NCI-H1436 treated with DMSO at 0.1 percent for 48 hours (cell line): ENCODE measurements at places on chromosomes 3 and 15.

GRCh38 chr3:70471464-70472342 lies 159.3 kb upstream of the MDFIC2 start:
- no peak for DNase-seq

GRCh38 chr3:39809181-39809994 lies at the start of gene MYRIP:
TSS of gene MYRIP (plus strand) at chr3:39809609. CDS start at chr3:39900817, 91,208 bp downstream.
- DNase-seq: no peak

DNA sequence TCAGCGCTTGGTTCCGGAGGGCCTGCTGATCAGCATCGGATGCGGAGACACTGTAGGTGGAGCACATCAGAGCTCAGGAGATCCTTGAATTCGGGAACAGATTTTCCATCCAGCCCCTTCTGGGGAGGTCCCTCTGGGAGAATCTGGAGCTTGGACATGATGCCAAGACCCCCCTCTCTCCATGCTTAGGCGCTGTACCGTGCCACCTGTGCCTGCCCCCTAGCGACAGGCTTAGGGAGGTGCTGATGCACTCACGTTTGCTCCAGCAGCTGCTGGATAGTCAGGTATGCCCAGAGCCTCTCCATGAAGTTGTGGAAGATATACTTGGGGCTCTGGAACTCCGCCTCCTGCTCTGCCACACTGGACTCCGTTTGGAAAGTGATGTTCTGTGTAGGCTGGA lies 9.7 kb downstream of the ITIH4 start:
- no peak for DNase-seq

GRCh38 chr3:186060222-186060621 lies 48.7 kb downstream of the ETV5 start:
- DNase-seq: no peak

DNA sequence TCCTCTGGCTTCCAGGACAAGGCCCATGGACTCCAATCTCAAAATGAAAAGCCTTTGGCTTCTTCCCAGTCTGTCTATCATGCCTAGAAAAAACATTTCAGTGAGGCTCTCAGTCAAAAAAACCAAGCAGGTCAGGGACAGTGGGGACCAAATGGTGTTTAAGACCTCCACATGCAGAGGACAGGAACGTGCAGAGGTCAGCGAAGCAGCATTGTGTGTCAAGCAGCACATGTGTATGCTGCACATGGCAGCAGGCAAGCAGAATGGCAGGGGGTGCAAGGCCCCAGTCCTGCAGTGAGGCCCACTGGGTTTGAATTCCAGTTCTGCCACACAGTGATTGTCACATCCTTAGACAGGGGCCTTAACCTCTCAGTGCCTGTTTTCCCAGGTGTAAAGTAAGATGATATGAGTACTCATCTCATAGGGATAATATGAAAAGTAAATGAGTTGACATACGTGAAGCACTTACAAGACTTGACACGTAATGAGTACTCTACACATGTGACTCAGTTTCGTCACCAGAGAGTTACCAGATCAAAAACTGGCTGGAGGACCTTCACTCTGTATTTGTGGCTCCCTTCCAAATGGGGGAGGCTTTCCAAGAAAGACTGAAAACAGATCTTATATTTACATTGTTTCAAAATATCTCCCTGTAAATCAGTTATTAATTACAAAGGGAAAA lies 11.2 kb downstream of the STIMATE start:
- DNase-seq: no peak

GRCh38 chr15:50810128-50810527 lies 44.6 kb upstream of the SPPL2A start:
- DNase-seq: no peak

GRCh38 chr3:142896201-142896755 lies 7.4 kb upstream of the PCOLCE2 start:
- DNase-seq: no peak

GRCh38 chr15:77001351-77001750 lies 6.4 kb downstream of the PSTPIP1 start:
- no peak for DNase-seq

- DNase-seq: no peak
Measured at GRCh38 chr3:74001436-74001835, 376.7 kb upstream of the PDZRN3 start.

DNA sequence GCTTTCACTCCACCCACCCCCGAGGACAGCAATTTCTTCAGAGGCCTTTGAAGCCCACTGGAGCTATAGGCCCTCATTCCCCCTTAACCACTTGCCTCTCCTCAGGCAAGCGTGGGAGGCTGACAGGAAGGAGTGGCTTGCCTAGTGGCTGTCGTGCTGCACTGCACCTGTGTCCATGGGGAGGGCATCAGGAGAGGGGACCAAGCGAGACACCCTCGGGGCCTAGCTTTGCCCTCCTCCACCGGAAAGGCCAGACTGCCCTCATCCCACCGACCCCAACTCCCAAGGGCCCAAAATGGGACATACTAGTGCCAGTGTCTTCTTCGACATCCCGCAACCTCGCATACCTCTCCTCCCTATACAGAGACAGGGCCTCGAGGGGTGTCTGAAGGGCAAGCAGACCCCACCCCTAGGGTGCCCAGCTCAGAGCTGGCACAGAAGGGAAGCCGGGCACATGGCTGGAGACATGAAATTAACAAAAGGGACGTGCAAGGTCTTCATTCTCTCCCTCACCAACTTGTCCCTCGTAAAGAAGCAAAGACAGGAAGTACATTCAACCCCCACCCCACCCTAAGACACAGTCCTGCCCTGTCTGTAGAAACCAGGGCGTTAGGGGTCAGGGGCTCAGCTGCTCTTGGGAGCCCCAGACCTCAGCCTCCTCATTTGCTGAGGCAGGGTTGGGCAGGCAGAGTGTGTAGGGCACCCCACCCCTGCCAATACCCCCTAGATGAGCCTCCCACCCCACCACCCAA lies 24.3 kb downstream of the VIPR1 start:
- DNase-seq: no peak

GRCh38 chr3:9146367-9147071 lies 102.9 kb downstream of the SRGAP3 start:
- DNase-seq: no peak

DNA sequence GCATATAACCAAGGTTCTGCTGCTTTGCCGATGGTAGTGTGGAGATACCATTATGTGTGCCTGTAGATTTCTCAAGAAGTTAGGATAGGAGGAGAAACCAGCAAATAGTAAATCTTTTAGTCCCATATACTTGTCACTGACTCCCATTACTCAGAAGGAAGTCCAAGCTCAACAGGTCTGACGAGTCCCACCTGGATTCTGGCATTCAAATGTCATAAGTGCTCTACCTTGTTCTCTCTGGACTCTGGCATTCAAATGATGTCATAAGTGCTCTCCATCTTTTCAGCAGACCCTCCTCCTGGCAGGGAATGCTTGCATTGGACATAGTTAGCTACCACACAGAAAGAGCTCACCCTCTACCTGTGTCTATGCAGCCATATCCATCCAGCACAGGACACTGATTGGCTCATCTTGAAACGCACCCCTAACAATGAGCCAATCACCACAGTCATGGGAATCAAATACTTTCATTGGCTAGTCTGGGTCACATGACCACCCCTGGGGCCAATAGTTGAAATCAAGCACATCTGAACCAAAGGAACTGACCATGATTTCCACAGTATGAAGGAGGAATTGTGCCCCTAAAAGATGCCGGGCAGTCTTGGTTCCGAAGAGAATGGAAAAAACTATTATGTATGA lies 205.0 kb upstream of the ADAMTS9 start:
- no peak for DNase-seq

DNA sequence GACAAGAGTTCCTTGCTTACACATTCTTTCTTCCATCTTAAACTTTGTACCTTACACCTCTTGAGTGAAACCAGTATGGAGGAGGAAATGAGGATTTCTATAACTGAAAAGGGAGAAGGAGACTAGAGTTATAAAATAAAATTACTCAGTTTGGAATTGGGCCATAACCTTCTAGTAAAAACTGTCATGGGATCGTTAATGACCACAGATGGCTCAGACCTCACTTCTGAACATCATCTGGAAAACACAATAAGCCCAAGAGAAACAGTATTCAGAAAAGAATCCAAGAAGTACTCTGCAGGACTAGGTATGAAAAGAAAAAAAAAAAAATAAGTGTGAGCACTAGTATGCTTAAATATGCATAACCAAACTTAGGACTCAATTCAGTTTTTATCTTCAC lies 12.1 kb downstream of the GAP43 start:
- no peak for DNase-seq

GRCh38 chr15:40543631-40544294 lies 21.1 kb downstream of the CCDC32 start:
- DNase-seq: no peak

DNA sequence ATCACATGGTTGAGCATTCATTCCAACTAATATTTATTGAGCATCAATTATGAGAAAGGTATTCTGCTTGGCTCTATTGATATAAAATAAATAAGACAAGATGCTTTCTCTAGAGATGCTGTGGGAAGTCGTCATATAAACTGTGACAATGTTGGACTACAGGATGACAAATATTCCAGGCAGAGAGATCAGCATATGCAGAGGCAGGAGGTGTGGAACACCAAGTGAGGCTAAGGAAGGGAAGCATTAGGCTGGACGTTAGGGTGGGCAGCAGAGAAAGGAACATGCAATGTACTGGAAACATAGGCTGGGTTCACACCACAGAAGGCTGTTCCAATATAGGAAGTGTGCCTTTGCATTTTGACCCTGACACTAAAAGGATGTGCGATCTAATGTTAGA lies 38.6 kb downstream of the CD200 start:
- no peak for DNase-seq

GRCh38 chr3:46462111-46462510 lies 2.6 kb downstream of the LTF start:
- DNase-seq: no peak

- no peak for DNase-seq
Measured at GRCh38 chr15:86295511-86295910, 215.8 kb downstream of the AGBL1 start.

DNA sequence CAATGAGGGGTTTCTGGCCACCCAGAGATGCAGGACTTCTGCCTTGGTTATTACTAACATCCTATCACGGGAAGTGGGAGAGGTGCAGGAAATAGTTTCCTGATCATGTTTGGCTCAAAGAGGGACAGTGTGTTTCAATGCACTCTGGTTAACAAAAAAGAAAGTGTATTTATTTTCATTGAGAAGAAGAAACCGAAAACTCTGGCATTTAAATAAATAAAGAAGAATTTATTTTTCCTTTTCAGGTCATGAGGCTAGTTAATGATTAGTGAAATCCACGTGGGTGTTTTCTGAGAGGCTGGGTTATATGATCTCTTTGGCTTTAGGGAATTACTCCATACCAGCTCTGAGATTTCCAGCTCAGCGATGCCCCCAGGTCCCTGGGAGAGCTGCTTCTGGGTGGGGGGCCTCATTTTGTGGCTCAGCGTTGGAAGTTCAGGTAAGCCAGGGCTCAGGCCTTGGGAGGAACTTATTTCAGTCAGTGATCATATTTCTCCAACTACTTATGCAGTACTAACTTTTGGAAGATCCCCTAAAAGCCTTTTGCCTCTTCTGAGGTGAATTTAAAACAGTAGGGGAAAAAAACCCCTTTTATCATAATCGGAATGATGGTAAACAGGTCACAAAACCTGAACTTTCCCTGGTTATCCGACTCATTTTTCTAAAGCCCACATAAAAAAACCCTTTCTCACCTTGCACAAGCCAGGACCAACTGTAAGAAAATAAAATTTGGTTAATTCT lies at the start of gene PLA1A:
TSS of gene PLA1A (plus strand) at position 338 of the 741 bp plus-strand sequence. CDS start at position 367, 29 bp downstream.
- no peak for DNase-seq

DNA sequence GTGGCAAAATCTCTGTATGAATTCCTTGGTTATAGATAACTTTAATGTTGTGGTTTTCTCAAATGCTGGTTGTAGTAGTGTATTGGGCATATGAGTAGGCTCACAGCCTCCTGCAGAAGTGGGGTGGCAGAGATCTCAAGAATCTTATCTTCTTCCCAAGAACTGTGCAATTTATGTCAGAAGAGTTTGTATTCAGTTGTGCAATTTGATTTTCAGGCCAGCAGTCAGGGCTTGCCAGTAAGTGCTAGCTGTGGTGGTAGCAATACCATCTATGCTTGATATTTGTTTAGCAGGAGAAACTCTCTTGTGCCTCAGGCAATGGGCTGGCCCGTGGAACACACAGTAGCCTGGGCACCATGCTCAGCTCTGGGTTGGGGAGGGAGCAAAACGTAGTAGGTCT lies 58.4 kb upstream of the GOLIM4 start:
- no peak for DNase-seq

- no peak for DNase-seq
Measured at GRCh38 chr15:29802411-29802810, 19.9 kb downstream of the TJP1 start.

DNA sequence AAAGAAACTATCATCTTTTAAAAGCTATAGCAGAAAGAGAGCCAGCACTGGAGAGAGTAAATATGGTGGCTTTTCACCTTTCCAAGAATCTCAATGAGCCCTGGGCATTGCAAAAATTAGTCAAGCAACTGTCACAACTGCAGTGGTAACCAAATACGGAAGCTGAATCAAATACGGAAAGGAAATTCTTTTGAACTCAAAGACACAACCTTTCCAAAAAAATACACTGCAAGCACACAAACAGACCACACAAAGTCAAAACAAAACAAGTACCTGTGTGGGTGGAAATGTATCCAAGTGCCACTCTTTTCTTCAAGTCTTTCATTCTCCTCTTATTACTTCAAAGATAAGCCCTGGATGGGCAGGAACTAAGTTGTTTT lies 17.6 kb downstream of the VGLL4 start:
- no peak for DNase-seq

GRCh38 chr3:12868039-12869034 lies 27.0 kb upstream of the RPL32 start:
- DNase-seq: no peak

- no peak for DNase-seq
Measured at GRCh38 chr3:142180761-142181362, 31.5 kb upstream of the TFDP2 start.

DNA sequence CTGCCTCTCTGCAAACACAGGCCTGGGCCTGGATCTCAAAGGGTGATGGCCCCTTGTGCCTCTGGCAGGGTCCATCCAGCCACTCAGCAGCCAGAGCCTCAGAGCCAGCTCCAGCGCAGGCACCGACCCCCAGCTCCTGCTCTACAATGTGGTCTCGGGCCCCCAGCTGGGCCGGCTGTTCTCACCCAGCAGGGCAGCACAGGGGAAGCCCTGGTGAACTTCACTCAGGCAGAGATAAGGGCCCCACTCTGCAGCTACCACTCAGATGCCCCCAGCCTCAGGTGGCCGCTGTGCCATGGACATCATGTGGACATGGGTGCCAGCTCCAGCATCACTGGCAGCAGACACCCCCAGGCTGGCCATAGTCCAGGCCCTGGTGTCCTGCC lies 173.1 kb downstream of the TBC1D2B start:
- no peak for DNase-seq

GRCh38 chr3:161977063-161977462 lies 480.5 kb downstream of the OTOL1 start:
- DNase-seq: no peak
